ENCODE measurements at places on chromosomes 11 and 22.

DNA sequence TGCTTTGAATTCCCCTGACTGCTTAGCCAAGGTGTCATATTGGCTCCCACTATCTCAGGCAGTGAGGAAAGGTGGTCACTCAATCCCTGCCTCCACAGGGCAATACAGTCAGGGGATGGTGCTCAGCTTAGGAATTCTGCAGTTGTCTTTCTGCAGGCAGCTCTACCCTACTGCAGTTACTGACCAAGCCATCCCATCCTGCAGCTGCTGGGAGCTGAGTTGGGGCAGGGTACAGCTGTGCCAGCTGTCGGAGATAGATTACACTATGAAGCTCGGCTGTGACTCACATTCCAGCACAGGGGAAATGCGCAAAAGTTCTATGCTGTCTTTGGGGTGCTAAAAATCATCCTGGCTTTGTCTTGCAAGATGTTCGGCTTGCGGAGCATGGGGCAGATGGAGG lies 4.4 kb upstream of the DAGLA start:
- DNase-seq: no peak

- no peak for DNase-seq
These were observed 155.0 kb downstream of the WT1 start for GRCh38 chr11:32280339-32280738.

GRCh38 chr11:1202776-1203504 lies 19.9 kb upstream of the MUC5B start:
- no peak for DNase-seq

DNA sequence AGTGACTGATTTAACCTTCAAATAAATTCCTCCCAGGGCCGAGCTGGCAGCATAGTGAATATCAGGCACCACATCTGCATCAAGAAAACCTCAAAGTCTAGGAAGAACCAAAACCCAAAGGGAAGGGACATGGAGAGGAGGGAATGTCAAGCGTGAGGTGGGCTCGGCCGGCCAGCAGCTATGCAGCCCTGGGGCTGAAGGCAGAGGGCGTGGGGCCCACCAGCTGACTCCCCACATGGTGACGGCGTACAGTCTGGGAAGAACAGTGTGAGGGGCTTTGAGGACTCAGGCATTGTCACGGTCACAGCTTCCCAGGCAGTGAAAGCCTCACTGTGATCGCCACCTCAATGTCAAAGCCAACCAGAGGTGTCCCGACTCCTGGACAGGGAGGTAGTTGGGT lies 412.5 kb downstream of the SHANK2 start:
- no peak for DNase-seq

GRCh38 chr11:14672635-14673034 lies 29.0 kb downstream of the PDE3B start:
- DNase-seq: no peak

- DNase-seq: no peak
These were observed 30.2 kb downstream of the IRAG1 start for GRCh38 chr11:10663365-10663764.

GRCh38 chr11:112778091-112778876 lies 182.9 kb upstream of the NCAM1 start:
- DNase-seq: no peak

DNA sequence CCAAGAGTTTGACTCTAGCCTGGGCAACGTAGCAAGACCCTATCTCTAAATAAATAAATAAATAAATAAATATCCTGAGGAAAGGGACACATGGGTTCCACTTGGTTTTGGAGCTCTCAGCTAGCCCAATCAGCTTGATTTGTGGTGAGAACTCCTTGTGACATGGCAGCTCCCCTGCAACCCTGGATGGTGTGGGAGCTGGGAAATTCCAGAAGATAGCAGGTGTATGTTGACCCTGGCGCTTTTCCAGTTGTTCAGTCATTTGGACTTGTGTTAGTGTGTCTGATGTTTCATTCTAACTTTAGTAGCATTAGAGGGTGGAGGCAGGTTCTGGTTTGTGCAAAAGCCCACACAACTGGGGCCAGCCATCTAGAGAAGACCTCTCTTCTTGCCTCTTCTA lies 148.5 kb upstream of the NCAM1 start:
- no peak for DNase-seq

DNA sequence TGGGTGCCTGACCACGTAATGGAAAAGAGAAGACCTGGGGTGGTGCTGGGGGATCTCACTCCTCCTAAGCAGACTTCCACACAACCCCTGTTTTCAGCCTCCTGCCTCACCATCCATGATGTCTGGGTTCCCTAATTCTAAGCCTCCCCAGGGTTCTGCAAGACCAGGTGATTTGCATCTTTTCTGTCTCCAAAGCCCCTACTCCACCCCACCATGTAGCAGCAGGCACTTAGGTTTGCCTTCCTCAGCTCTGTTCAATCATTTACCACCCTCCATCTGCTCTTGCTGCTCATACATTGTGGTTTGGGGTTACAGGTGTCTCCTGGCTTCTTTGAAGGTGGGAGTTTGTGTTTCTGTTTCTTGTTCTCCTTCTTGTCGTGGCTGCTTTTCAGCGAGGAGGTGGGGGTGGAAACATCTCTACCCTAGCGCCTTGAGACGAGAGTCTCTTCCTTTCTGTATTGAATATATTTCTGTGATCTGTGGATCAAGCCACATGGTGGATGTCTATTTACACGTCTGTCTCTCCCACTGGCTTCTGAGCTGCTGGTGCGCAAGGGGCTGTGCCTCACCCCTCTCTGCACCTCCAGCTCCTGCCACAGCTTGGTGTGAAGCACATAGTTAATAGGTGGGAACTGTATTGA lies 6.6 kb upstream of the SSTR3 start:
- DNase-seq: no peak

- DNase-seq: no peak
These were observed 19.0 kb downstream of the RSF1 start for GRCh38 chr11:77801477-77801876.

- no peak for DNase-seq
These were observed 14.7 kb upstream of the APOL6 start for GRCh38 chr22:35633520-35633919.

GRCh38 chr11:94150056-94150455 lies 21.4 kb downstream of the PANX1 start:
- DNase-seq: no peak

GRCh38 chr11:44036811-44037657 lies 10.7 kb upstream of the ACCSL start:
- peak; percentile 17 for DNase-seq

- DNase-seq: no peak
These were observed 537.4 kb upstream of the B3GAT1 start for GRCh38 chr11:134949121-134950090.

DNA sequence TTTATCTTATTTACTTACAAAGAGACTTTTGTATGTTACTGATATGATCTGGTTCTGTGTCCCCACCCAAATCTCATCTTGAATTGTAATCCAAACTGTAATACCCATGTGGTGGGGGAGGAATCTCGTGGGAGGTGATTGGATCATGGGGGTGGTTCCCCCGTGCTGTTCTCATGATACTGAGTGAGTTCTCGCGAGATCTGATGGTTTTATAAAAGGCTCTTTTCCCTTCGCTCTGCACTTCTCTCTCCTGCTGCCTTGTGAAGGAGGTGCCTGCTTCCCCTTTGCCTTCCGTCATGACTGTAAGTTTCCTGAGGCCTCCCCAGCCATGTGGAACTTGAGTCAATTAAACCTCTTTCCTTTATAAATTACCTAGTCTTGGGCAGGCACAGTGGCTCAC lies 42.4 kb upstream of the WNT7B start:
- no peak for DNase-seq

- no peak for DNase-seq
These were observed 45.5 kb upstream of the FTH1 start for GRCh38 chr11:62012832-62013461.

- DNase-seq: no peak
These were observed 374.3 kb upstream of the MPPED2 start for GRCh38 chr11:30960387-30960992.

GRCh38 chr11:75328426-75329277 lies 22.8 kb downstream of the ARRB1 start:
- DNase-seq: peak; percentile 53

DNA sequence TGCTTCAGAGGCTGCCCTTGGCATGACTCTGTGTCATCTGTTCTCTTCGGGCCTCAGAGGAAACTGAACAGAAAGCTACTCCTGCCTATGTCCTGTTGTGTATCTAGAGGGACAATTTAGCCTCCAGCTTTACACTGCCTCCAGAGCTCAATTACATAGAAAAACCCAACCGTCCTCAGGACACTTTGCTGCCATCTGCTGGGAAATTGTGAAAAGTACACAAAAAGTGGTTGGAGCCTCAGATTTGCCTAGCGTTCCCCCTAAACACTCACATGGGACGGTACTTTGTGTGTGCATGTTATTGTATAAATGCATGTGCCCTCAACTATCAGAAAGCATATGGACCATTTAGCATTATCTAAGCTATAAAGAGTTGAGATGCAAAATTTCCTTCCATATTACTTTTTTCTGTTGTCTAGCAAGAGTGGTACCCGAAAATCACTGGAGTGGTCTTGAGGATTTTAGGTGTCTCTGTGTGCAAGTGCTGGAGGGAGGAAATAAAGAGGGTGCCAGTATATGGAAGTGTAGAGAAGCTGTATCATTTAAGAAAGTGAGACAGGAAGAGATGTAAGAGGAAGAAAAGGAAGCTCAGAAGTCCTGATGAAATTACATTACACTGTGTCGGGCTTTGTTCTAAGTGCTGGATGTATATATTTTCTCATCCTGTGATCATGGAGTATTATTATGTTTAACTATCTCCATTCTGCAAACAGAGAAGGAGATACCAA lies 8.7 kb upstream of the MS4A4E start:
- DNase-seq: no peak

DNA sequence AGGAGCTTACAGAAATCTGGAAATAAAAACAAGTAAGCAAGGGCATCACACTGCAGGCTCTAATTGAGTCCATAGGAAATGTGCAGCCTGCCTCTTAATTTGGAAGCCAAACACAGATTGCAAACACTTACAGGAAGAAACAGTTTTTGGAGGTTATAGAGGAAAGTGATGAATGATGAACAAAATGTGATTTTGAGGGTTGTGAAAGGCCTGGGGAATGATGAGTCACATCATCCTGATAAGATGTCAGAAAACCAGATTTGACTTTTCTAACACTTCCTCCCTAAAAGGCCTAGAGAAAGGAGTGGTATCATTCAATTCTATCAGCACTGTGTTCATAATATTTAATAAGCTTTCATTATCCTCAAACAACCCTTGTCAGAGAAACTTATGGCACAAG lies 96.6 kb upstream of the POU2AF2 start:
- no peak for DNase-seq

GRCh38 chr22:27972732-27973698 lies 54.0 kb upstream of the PITPNB start:
- no peak for DNase-seq

- no peak for DNase-seq
These were observed 8.7 kb upstream of the APLP2 start for GRCh38 chr11:130061017-130061416.

GRCh38 chr11:17743026-17743807 lies 8.6 kb downstream of the KCNC1 start:
- no peak for DNase-seq

- no peak for DNase-seq
These were observed 12.8 kb downstream of the MACROD1 start for GRCh38 chr11:64152841-64153691.

- DNase-seq: no peak
These were observed 22.4 kb upstream of the ARFGAP3 start for GRCh38 chr22:42879371-42880021.

DNA sequence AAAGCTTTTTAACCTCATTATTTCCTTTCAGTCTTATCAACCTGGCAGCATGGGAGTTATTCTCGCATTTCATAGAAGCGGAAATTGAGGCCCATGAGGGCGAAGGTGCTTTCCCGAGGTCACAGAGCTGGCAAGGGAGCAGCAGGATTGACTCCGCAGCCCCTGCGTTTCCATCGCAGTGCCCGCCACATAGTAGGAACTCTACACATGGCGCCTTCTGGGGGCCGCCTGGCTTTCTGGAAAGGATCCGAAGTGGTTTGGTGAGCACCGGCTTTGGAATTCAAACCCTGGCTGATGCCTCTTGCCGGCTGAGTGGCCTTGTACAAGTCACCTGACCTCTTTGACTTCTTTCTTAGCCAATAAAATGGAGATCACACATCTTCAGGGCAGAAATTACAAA lies 93.4 kb downstream of the CEP164 start:
- no peak for DNase-seq

GRCh38 chr11:109486129-109486528 lies 64.1 kb downstream of the C11orf87 start:
- DNase-seq: no peak

GRCh38 chr22:29216873-29217666 lies 11.4 kb downstream of the EMID1 start:
- DNase-seq: no peak

- DNase-seq: no peak
These were observed 41.8 kb downstream of the GDPD4 start for GRCh38 chr11:77259641-77260040.

DNA sequence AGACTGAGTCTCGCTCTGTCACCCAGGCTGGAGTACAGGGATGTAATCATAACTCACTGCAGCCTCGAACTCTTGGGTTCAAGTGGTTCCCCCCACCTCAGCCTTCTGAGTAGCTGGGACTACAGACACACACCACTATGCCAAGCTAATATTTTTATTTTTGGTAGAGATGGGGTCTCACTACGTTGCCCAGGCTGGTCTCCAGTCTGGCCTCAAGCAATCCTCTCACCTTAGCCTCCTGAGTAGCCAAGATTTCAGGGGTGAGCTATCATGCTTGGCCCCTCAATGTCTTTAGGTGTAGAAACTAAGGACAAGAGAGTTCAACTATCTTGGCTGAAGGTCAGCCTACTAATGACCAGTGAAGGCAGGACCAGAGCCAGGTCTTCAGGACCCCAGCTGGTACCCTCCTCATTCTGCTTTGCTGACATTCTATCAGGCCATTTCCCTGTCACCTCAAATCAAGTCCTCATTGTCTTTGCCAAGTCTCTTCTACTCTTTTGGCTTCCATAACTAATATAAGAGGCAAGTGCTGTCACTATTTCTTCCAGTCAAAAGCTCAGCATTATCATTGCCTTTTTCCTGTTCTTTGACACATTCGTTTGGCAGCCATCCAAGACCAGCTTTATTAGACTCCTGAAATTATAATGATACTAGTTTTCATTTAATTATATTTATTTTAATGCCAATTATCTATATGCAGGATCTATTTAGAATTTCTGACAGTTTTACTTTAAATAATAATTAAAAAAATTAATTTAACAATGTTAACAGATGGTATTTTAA lies 264.2 kb upstream of the PITPNB start:
- no peak for DNase-seq

- no peak for DNase-seq
These were observed 356.1 kb downstream of the CADM1 start for GRCh38 chr11:115148101-115148500.

GRCh38 chr11:71995726-71996291 lies 2.9 kb upstream of the IL18BP start:
- DNase-seq: peak; percentile 60

DNA sequence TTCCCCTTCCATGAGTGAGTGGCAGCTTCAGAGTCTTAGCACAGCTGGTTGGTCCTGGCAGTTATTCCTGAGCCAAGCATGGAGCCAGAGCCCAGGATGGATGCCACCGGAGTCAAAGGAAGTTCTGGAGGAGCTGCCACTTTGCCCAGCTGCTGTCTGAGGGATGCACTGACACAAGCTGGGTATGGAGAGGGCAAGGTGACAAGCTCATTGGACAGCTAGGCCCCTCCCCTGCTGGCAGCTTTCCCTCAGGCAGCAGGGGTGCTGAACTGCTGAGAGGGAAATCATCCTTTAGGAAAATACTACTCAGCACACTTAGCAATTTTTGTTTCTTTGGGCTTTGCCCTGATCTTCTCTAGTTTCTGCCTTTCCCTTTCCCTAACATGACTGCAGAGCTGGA lies 99.3 kb upstream of the SESN3 start:
- no peak for DNase-seq
